ENCODE measurements at places on chromosomes 3 and 15.

GRCh38 chr3:38610436-38610835 lies 39.1 kb downstream of the SCN5A start:
- DNase-seq = no peak

DNA sequence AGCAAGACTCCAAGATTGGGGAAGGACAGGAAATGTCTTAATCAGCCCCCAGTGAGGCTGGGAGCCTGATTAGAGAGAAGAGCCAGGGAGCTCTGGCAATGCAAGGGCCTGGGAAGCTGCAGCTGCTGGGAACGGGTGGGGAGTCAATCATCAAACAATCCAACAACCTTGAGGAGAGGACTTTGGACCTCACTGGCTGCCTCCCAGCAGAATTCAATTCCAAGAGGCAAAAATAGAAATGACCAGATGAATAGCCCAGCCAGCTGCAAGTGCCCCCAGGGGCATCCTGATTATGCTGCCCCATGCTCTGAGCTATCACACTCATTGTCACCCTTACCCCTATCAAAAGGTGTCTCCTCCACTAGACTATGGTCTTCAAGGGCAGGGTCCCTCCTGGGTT lies 6.1 kb upstream of the HOMER2 start:
- no peak for DNase-seq

DNA sequence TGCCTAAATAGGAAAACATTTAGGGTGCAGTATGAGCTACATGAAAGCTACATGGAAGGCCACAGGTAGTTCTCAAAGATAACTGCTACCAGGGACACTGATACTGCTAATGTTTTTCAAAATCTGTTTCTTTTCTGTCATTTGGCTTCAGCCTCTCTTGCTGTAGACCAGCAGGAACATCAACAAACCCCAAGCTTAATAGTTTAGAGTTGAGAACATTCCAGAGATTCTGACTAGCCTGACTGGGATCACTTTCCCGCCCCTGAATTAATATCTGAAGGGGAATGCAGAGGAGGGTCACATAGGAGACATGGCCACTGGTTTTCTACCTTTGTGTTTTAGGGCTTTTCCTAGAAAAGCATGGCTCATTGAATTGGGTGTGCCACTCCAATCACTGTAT lies 16.9 kb upstream of the C3orf38 start:
- no peak for DNase-seq

- peak; percentile 42 for DNase-seq
Measured at GRCh38 chr3:100893590-100893989, 99.6 kb downstream of the ABI3BP start.

DNA sequence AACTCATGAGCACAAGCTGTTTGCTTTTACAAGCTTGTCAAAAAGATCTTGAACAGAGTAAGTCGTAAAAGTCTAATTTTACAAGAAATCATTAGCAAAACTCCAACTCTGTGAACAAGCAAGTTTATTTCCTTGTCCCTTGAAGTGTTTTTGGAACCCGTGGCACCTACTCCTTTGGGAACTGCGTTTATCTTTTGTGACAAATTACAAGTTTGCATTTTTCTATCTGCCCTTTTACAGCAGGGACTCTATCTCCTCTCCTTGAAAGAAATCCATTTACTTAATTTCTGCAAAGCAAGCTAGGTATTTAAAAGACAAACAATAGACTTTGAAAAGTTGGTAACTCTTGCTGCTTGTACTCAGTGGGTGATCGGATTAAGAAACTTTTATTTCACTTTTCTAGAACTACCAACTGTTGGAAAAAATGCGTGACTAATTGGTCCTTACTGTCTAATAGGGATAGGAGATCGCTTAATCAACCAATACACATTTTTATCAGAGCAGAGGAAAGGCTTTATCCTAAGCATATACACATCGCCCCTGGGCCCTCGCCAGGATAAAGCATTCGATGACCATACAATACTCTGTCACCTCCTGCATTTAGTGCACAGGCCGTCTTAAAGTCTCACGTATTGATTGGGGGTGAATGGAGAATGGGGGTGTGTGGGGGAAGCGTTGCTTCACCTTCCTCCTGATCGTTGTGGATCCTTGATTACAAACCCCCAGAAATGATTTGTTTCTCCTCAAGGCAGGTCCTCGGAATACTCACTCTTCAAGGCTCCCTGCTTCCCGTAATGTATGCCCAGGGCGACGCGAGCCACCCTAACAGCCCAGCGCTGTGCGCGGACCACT lies 1.7 kb downstream of the PRTG start:
- DNase-seq = no peak

GRCh38 chr3:156643729-156644389 lies 30.5 kb upstream of the TIPARP start:
- no peak for DNase-seq

DNA sequence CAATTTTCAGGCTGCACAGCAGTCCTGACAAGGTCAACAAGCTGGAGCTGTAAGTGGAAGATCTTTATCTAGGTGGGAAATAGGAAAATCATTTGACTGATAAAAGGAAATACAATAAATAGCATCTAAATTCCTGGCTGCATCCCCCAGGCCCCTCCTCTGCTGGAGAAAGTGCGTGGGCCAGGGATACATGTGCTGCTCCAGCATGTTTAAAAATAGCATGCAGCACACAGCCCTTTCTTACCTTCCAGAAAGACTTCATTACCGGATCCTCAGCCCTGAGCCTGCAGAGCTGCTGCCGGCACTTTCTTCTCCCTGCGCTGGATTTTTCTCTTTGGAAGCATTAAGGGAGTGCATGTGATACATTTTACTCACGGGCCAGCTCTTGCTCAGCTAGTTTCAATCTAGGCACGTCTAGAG lies 77.3 kb downstream of the HMG20A start:
- DNase-seq = peak; percentile 34

- DNase-seq = peak; percentile 30
Measured at GRCh38 chr15:56045068-56045748, 51.8 kb upstream of the NEDD4 start.

- no peak for DNase-seq
Measured at GRCh38 chr3:23164746-23165145, 38.4 kb upstream of the UBE2E2 start.

- DNase-seq = no peak
Measured at GRCh38 chr3:197586181-197586580, 30.4 kb upstream of the BDH1 start.

DNA sequence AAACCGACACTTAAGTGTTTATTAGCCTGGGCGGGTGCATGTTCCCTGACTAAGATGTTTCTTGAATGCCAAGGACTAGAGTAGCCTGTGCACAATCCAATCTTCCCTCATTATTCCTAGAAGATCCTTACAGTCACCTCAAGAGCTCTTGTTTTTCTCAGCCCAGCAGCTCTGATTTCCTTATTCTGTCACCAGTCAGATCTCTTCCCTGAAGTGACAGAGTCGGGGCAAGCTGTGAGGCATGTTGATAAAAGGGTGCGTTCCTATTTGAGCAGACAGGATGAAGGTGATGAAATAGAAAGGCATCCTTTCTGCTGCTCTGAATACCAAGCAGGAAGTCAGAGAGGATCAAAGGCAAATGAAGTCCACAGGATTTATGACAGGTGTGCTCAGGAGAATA lies 125.6 kb upstream of the MCTP2 start:
- DNase-seq = no peak

- DNase-seq = no peak
Measured at GRCh38 chr3:944786-945185, 148.0 kb upstream of the CNTN6 start.
